HuH-7.5 (cell line): ENCODE measurements at places on chromosomes 6 and 20.
A peak's percentile ranks its signal among the peaks of the same experiment; 100 is the strongest.

- no peak for DNase-seq
These were observed 226.9 kb downstream of the TBC1D7 start for GRCh38 chr6:13101409-13101808.

- DNase-seq: peak; percentile 60
These were observed 917 bp upstream of the TEAD3 start for GRCh38 chr6:35497571-35498421.

DNA sequence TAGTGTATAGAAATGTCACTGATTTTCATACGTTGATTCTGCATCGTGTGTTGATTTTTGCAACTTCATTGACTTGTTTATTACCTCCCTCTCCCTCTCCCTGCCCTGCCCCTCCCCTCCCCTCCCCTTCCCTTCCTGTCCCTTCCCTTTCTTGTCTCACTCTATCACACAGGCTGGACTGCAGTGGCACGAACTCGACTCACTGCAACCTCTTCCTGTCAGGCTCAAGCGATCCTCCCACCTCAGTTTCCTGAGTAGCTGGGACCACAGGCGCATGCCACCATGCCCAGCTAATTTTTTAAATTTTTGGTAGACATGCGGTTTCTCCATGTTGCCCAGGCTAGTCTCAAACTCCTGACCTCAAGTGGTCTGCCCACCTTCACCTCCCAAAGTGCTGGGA is 19.2 kb upstream of the PPP1R14C start:
- DNase-seq: no peak

DNA sequence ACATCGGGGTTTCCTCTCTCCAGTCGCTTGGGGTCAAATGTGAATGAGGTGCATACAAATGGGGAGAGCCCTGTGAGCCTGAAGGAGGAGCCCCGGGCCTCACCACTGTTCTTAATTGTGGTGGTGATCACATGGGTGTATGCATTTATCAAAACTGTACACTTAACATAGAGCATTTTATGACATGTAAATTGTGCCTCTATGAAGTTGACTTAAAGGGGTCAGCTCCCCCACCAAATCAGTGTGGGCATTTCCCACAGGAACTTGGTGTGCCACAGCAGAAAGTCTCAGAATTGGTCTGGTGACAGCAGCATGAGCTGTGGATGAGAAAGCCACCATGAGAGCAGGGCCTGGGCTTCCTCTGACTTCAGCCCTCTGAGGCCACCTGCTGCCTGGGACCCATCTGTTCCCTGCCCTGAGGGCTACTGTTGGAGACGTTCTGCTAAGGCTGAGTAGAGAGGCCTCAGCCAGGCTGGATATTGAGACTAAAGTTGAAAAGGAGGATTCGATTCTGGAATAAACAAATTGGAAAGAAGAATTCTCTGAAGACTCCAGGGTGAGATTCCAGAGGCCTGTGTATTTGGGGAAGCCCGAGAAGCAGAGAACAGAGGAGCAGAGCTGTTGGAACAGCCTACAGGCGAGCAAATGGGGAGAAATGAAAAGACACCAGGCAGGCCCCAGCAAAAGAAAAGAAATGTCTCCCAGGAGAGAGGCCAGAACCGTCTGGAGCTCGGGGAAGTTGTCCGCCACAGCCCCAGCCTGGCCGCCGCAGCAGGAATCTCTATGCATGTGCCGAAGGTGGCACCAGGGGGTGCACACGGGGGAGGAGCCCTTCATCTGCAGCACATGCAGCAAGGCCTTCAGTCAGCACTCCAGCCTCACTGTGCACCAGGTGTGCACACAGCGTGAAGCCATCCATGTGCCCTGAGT is 37.6 kb upstream of the XRN2 start:
- no peak for DNase-seq

DNA sequence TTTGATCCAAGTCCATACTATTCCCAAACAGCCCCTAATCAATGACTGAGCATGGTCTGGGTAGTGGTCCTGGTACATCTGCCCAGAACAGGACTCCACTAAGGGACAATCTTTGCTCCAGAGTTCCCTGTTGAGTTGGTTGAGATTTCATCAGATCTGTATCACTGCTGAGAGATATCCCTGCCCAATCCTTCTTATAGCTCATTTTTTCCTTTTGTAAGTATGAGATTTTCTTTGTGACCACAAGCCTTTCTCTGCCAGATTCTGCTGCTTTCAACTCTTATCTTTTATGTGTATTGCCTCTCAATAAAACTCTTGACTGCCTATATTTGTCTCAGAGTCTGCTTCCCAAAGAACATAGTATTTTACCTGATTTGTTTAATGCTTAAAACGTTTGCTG is 46.2 kb upstream of the LAMA2 start:
- DNase-seq: no peak

DNA sequence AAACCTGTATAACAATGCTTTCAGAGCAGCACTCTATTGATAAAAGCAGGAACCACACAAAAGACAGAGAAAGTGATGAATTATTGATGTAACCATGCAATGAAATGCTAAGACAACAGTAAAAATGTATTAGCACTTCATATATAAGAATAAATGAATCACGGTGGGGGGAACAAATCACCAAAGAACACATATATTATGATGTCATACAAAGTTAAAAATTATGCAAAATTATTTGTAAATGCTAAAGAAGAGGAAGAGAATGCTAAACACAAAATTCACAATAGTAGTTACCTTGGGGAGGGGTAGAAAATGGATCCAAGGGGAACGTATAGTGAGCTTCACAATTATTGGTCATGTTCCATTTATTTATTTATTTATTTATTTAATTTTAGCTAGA is 133.9 kb downstream of the KIF13A start:
- no peak for DNase-seq

- no peak for DNase-seq
These were observed 59.7 kb downstream of the NHLRC1 start for GRCh38 chr6:18062733-18063132.

DNA sequence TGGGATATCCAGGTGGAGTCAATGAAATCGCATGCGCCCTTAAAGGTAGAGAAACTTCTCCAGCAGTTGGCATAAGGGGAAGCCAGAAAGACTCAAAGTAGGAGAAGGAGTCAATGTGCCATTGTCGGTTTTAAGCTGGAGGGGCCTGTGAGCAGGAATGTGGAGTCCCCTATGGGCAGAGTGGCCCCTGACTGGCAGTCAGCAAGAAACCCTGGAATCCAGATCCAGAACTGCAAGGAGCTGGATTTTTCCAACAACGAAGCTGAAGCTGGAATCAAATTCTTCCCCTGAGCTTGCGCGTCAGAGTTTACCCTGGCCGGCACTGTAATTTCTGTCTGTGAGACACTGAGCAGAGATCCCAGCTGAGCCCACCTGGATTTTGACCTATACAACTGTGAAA is 315.0 kb downstream of the DHX35 start:
- DNase-seq: no peak

GRCh38 chr6:143298071-143298470 is 152.4 kb downstream of the ADAT2 start:
- no peak for DNase-seq

DNA sequence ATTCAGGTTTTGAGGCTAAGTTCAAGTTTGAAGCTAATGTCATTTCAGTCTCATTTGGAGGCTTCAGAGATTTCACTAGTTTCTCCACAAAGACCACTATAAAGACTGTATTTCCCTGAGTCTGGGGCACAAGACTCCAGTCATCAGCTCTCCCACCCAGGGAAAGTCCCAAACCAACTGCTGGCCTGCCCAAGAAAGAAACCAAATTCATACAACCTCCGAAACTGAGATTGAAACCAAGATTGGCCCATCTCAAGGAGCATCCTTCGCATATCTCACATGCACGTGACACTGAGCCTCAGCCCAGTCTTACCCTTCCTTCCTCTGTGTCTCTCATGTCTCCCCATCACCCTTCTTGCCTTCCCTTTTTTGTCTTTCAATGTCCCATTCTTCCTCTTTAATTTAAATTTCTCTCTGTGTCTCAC is 3.5 kb upstream of the LTA start:
- no peak for DNase-seq

GRCh38 chr6:139470997-139471396 is 96.5 kb upstream of the CITED2 start:
- DNase-seq: no peak

GRCh38 chr6:43942616-43943015 is 172.6 kb downstream of the VEGFA start:
- DNase-seq: no peak

- no peak for DNase-seq
These were observed 20.8 kb upstream of the FAM83D start for GRCh38 chr20:38905375-38905774.

GRCh38 chr6:56862415-56863175 is 92.3 kb upstream of the BEND6 start:
- DNase-seq: no peak

- no peak for DNase-seq
These were observed 24.0 kb downstream of the SLC26A8 start for GRCh38 chr6:36000451-36000850.

DNA sequence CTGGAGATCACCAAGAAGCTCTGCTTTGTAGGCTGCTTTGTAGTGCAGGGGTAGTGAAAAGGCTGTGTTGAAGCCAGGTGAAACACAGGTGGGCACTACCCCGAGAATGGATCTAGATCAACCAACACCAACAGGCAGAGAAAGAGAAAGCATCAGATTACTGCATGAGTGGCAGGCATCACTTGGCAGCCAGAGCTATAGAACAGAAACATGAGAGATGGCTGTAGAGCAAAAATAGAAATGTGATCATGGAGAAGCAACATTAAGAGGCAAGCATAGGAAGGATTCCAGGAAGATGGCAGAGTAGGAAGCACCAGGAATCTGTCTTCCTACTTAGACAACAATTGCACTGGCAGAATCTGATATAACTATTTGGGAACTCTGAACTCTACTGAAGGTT is 311.1 kb upstream of the TCF21 start:
- DNase-seq: no peak

DNA sequence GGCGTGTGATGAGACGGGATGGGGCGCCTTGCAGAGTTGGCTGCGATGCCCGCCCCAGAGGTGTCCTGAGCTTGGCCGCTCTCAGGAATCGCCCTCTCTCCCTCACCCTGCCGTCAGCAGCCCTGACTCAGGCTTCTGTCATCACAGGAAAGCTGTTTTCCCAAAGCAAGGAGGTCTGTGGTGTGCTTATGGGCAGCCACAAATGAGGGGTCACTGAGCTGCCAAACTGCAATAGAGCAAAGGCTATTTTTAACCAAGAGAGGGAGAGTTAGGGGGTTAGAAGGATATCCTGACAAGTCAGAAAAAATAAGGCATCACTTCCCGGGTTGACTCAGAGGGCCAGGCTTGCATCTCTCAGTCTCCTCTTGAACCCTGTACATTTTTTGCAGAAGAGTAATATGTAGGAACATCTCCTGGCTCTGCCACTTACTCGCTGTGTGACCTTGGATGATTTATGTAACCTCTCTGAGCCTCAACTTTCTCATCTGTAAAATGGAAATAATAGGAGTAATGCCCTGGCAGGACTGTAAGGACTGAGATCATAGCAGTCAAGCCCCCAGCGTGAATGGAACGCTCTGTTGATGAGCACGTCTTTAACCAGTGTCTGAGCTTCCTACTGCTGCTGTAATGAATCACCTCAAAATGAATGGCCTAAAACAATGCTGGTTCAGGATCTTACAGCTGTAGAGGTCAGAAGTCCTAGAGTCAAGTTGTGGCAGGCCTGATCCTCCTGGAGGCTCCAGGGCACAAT is 181.9 kb downstream of the NFATC2 start:
- DNase-seq: no peak

- no peak for DNase-seq
These were observed 4.6 kb downstream of the VARS2 start for GRCh38 chr6:30918670-30919069.

GRCh38 chr6:42200035-42200434 is 5.3 kb upstream of the GUCA1B start:
- no peak for DNase-seq

DNA sequence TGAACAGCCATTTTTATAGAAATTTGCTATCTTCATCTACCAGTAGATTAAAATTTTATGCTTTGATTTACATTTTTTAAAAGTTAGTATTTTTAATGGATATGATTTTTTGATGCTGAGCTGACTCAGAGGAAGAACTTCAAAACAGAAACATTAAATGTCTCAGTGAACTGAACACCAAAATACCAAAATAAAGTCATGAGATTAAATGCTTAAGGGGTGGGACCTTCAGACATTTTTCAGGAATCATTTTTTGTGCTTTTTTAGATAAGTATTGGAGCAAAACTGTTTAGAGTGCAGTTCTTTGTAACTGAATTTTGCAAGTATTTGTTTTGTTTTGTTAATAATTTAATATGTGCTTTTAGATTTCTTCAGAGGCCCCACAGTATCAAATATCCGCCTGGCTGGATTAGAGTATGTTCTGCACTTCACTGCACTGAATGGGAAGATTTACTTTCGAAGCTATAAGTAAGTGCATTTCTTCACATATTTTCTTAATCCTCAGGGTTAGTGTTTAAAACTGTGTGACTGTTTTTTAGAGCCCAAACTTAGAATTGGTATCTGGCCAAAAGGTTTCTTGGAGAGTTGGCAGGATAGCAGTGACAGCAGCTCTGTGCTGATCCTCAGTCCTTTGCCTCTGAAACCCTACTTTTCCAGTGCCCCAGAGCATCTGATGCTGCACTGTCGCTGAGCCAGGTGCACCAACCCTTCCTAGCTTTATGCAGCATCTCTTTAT is 33.7 kb downstream of the RPF2 start:
- DNase-seq: no peak

DNA sequence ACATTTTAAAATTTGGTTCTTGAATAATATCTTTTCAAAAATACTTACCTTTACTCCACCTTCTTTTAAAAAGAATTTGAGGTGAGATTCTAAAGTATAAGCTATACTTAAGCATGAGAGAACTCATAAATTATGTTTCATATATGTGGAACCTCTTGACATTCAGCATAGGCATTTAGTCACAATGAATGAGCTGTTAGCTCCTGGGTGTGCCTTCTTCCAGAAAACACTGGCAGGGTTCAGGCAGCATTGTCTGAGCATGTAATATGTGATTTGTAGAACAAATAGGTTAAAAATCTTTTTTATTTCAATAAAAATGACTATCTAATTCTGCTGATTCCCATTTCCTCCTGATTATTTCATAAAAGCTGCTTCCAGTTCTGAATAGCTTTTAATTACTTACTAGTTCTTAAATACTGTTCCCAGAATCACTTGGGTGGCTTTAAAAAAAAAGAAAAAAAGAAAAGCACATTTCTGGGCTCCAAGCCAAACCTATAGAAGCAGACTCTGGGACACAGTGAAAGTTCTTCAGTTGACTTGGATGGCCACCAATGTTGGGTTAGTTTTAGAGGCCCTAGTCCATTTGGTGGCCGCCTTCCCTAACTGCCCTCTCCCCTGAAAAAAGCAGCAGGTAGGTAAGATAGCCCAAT is 20.2 kb downstream of the RNF8 start:
- no peak for DNase-seq

GRCh38 chr6:6564154-6564553 is 24.4 kb upstream of the LY86 start:
- no peak for DNase-seq

DNA sequence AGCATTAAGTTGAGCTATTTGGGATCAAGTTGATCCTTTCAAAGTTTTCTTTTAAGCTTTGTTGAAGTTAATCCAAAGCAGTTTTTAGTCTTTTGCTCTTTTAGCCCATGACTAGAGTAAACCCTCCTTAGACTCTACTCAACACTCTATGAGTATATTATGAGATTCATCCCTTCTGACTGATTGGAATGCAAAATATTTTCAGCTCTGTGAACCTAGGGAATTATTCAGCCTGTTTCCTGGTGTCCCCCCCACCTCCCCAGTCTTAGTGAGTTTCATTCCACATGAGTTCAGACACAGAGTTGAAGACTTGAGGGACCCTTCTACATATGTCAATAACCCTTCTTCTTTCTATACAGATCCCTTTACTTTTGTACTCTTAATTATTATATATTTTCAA is 413.7 kb downstream of the RFPL4B start:
- no peak for DNase-seq

- no peak for DNase-seq
These were observed 88.0 kb downstream of the EDN3 start for GRCh38 chr20:59388402-59388801.

- no peak for DNase-seq
These were observed 13.1 kb downstream of the FUCA2 start for GRCh38 chr6:143498428-143498827.
